ENCODE measurements at places on chromosomes 1 and 21.

GRCh38 chr1:204989266-204990058 is 53.5 kb upstream of the CNTN2 start:
- peak; percentile 87 for DNase-seq

- no peak for DNase-seq
Measured at GRCh38 chr1:160800142-160800541, 4.2 kb downstream of the LY9 start.

DNA sequence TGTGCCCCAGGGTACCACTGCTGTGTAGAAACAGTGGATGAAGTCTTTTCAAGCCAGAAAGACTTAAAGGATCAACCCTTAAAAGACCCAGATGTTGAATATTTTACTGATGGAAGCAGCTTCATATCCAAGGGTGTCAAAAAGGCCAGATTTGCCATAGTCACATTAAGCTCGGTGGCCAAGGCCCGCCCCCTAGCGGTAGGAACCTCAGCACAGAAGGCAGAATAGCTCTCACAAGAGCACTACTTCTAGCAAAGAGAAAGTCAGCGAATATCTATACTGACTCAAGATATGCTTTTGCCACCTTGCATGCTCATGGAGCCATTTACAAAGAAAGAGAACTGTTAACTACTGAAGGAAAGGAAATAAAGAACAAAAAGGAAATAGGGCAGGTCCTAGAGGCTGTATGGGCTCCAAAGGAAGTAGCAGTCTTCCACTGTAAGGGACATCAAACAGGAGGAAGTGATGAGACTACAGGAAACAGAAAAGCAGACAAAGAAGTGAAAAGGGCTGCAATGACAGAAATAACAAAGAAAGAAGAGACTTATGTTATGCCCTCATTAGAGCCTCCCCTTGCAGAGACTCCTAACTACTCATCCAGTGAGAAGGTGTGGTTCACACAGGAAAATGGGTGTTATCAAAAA is 90.5 kb downstream of the LIPI start:
- DNase-seq, result peak; percentile 52

- DNase-seq, result peak; percentile 29
Measured at GRCh38 chr1:50774759-50775351, 185.2 kb downstream of the FAF1 start.

DNA sequence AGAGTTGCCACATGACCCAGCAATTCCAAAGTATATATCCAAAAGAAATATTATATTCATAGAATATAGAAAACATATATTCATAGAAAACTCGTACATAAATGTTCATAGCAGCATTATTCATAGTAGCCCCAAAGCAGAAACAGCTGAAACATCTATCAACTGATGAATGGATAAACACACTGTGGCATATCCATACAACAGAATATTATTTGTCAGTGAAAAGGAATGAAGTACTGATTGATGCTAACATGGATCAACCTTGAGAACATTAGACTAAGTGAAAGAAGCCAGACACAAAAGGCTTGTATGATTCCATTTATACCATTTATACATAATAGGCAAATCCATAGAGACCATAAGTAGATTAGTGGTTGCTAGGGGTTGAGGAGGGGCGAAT is 21.7 kb upstream of the MACF1 start:
- DNase-seq, result no peak

GRCh38 chr1:111372336-111372965 is 55.1 kb downstream of the OVGP1 start:
- DNase-seq, result no peak

DNA sequence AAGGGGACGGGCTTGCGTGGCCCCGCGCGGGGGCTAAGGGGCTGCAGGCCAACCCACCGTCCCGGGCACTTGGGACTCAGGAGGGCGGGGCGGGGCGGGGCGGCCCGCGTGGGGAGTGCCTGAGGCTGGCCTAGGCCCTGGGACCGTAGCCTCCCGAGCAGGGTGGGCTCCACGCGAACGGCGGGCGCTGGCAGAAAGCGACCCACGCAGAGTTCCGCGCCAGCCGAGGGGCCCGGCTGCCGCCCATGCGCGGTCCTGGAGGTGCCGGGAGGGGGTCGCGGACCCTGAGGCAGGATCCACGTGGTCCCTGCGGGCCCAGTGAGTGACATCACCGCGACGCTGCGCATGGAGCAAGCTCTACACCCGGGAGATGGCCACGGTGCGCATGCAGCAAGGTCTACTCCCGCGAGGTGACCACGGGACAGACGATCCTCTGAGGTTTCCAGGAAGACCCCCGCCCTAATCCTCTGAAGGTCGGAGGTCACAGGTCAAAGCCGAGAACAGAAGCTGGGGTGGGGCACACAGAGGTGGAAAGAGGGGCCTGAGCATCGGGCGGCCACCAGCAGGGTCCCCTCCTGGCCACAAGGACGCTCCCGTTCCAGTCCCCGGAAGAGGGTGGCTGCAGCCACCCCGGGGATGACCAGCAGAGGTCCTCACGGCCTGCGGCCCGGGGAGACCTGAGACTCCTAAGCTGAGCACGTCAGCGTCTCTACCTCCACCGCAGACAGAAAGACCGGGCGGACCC is 13.5 kb upstream of the SLC19A1 start:
- peak; percentile 85 for DNase-seq

DNA sequence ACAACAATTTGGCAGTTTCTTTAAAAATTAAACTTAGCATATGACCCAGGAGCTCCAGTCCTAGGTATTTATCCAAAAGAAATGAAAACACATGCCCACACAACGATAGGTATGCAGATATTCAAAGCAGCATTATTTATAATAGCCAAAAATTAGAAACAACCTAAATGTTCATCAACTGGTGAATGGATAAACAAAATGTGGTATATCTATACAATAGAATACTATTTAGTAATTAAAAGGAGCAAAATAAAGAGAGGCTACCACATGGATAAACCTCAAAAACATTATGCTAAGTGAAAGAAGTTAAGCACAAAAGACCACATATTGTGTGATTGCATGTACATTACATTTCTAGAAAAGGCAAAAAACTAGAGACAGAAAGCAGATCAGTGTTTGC is 51.3 kb downstream of the ROR1 start:
- DNase-seq, result no peak

Data from GM20000 (cell line).